ENCODE measurements at places on chromosomes 5 and 9. TPM values are rescaled to one million over a fixed set of nuclear protein-coding genes. Genes with fewer than 3 reads are reported as not detected.

The TTC33 gene
- 11.6 TPM for total RNA-seq

DNA sequence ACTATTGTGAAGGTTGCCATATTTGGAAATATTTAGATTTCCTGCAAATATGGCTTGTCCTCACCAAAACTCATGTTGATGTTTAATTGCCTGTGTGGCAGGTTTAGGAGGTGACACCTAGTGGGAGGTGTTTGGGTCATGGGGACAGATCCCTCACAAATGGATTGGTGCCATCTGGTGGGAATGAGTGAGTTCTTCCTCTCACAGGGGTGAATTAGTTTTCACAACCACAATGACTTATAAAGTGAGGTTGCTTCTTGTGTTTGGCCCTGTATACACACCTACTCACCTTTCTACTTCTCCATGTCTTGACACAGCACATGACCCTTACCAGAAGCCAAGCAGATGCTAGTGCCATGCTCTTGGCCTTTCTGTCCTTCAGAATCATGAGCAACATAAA is 41.1 kb downstream of the ISOC1 start:
- no peak overlapping the region for H3K27ac ChIP-seq
- no peak overlapping the region for H3K4me3 ChIP-seq
- no peaks in the 10 kb centered on the region for H3K4me1 ChIP-seq
- H3K36me3 ChIP-seq: no peaks in the 10 kb centered on the region

The PTPRD gene
- total RNA-seq: 0.63 TPM

GRCh38 chr9:134591573-134591981 is 50.0 kb upstream of the COL5A1 start:
- no peaks in the 10 kb centered on the region for H3K36me3 ChIP-seq
- H3K27ac ChIP-seq: no peak overlapping the region
- no peak overlapping the region for H3K4me3 ChIP-seq
- DNase-seq: no peak
- no peaks in the 10 kb centered on the region for H3K27me3 ChIP-seq

- no peaks in the 10 kb centered on the region for H3K36me3 ChIP-seq
- no peak for DNase-seq
- no peaks in the 10 kb centered on the region for H3K4me1 ChIP-seq
- H3K27ac ChIP-seq: no peak overlapping the region
- H3K27me3 ChIP-seq: peaks cover 3% of the 10 kb centered on the region
- H3K4me3 ChIP-seq: no peak overlapping the region
These were observed 264.4 kb downstream of the SH3GL2 start for GRCh38 chr9:17843236-17843635.

The CD14 gene
- total RNA-seq: not detected

GRCh38 chr5:172795318-172795977 is 24.5 kb upstream of the DUSP1 start:
- H3K36me3 ChIP-seq: no peaks in the 10 kb centered on the region
- H3K4me3 ChIP-seq: no peak overlapping the region
- no peak for DNase-seq
- H3K27me3 ChIP-seq: no peaks in the 10 kb centered on the region

The ENTPD8 gene
- not detected for total RNA-seq

Measured in PC-3 (cell line).